ENCODE measurements at places on chromosomes 4 and X. TPM values are rescaled to one million over a fixed set of nuclear protein-coding genes. Genes with fewer than 3 reads are reported as not detected.

SMIM31 gene
- not detected for total RNA-seq

FAT1 gene
- 2.0 TPM for total RNA-seq

GLUD2 gene
- total RNA-seq: 3.4 TPM

ELMOD2 gene
- 30.2 TPM for total RNA-seq

BEX5 gene
- not detected for total RNA-seq

ENPEP gene
- total RNA-seq: not detected

NAT8L gene
- 0.07 TPM for total RNA-seq

PDZD11 gene
- 44.9 TPM for total RNA-seq

MAGEC1 gene
- not detected for total RNA-seq

CLNK gene
- total RNA-seq: not detected

CSAG1 gene
- not detected for total RNA-seq

ADH7 gene
- not detected for total RNA-seq

SPON2 gene
- 0.57 TPM for total RNA-seq

EXOC1L gene
- not detected for total RNA-seq

PABPC1L2A gene
- total RNA-seq: not detected

CFAP99 gene
- total RNA-seq: not detected

GAGE1 gene
- total RNA-seq: not detected

SHROOM4 gene
- 54.1 TPM for total RNA-seq

GAGE12H gene
- not detected for total RNA-seq

SOX3 gene
- not detected for total RNA-seq
